ENCODE measurements at places on chromosomes 6 and 20. TPM values are rescaled to one million over a fixed set of nuclear protein-coding genes. Genes with fewer than 3 reads are reported as not detected.

Gene BMP7
- 2.7 TPM for polyA plus RNA-seq

Gene CSTF1
- 27.8 TPM for polyA plus RNA-seq

Gene PDYN
- polyA plus RNA-seq = not detected

Gene PRSS35
- polyA plus RNA-seq = 11.1 TPM

Gene CST4
- not detected for polyA plus RNA-seq

Gene AGER
- polyA plus RNA-seq = 9.3 TPM

Gene UBE2C
- 29.5 TPM for polyA plus RNA-seq

GRCh38 chr20:12453711-12454110 lies 536.0 kb downstream of the BTBD3 start:
- no peak for DNase-seq

- DNase-seq = no peak
Measured at GRCh38 chr20:25044261-25044560, 13.7 kb downstream of the ACSS1 start.

GRCh38 chr20:43533060-43533459 lies 25.6 kb downstream of the L3MBTL1 start:
- DNase-seq = no peak

- peak; percentile 73 for DNase-seq
Measured at GRCh38 chr20:59314997-59315396, 14.6 kb downstream of the EDN3 start.

GRCh38 chr6:63637865-63638445 lies 2.4 kb downstream of the PHF3 start:
- no peak for DNase-seq

DNA sequence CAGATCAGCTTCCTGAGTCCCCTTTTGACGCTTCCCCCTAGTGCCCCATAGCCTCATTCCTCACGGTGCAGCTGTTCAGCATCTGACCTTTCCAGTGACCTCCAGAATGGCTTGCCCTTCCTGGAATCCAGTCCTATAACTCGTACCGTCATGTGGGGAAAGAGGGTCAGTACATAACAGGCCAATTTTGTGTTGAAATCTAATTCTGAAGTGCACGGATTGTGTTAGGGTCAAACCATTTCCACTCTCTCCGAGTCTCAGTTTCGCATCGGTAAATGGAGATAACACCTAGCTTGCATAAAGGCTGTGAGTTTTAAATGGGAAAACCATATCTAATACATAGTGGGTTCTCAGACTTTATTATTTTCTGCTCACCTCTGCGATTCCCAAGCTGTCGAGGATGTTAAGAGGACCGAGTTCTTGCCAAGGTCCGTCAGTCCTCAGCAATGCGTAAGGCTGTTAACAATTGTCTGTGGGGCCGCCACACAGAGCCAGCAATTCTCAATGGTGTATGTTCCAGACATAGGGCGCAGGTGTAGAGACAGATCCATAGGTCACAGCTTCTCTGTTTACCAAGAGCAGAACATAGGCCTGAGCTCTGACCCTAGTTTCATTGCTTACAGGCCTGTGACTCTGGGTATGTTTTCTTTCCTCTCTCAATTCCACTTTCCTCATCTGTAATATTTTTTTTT lies 45.5 kb upstream of the CCR6 start:
- no peak for DNase-seq

GRCh38 chr6:38027685-38028373 lies 208.3 kb downstream of the ZFAND3 start:
- no peak for DNase-seq

DNA sequence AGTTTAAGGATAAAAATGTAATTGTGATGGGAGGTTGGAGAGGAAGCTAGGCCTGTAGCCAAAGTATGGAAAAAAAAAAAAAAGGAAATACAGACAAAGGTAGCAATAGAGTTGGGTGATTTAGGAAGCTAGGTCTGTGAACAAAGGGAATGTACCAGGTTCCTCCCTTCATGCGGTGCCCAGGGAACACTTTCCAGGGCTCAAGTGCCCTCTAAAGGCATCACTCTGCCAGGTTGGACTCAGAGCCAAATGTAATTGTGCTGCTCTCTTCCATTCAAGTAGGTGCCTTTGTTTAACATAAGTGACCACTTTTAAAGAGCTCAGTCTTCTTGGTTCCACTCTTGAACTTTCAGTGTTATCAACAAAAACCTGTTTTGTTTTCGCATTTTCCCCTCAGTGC lies 159.7 kb upstream of the AHI1 start:
- no peak for DNase-seq

DNA sequence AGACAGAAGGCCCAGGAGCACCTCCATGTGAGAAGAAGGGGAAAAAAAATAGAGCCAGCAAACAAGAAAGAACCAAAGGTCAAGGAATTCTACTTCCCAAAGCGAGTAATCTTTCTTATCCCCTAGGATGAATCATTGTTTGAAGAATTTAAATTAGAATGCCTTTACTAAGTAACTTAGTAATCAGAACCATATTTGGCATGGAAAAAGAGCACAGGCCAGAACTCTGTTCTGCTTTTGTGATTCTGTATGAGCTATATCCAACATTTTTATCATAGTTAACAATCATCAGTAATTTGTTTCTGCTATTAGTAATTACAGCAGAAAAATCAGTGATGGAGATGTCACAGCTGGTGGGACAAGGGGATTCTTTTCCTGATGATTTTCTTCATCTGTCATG lies 228.8 kb upstream of the FAM83B start:
- DNase-seq = peak; percentile 80

- peak; percentile 23 for DNase-seq
Measured at GRCh38 chr6:45422503-45423110, 44.9 kb upstream of the SUPT3H start.

DNA sequence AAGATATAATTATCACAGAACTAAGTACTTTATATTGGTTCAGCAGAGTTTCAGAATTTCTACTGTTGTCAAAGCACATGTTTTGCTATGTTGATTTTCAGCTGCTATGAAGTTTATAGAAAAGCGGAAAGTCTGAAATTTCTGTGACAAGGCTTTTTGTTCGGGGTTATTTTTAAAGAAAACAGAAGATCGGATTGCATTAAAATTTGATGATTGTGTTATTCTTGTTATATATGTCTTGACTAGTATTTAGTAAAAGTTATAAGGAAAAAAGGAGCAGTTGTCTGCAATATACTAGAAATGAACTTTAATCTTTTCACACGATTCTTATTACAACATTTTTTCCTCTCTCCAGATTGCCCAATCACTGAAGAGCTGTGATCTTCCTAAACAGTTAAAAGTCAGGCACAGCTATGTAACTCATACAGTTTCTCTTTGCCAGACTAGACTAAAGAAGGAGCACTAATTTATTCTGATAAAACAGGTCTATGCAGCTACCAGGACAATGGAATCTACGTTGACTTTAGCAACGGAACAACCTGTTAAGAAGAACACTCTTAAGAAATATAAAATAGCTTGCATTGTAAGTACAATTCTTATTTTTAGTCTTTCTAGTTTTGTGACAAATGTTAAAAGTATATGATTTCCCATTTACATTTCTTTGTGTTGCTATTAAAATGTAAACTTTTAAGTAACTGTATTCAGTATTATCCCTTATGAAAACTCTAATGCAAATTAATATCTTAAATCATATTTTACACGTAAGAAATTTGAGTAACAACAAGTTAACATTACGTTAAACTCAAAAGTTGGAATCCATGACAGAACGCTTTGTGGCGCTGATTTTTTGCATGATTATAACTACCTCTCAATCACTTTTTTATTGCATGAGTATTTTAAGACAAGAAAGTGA lies at the start of gene ENPP3:
TSS of gene ENPP3 (plus strand) at position 423 of the 913 bp plus-strand sequence. CDS start at position 506, 83 bp downstream.
- DNase-seq = no peak

- DNase-seq = no peak
Measured at GRCh38 chr6:30598912-30599624, 18.0 kb downstream of the PPP1R10 start.

All from muscle of back (tissue), 13 donors.